ENCODE measurements at places on chromosomes 5 and 9. TPM values are rescaled to one million over a fixed set of nuclear protein-coding genes. Genes with fewer than 3 reads are reported as not detected.

DNA sequence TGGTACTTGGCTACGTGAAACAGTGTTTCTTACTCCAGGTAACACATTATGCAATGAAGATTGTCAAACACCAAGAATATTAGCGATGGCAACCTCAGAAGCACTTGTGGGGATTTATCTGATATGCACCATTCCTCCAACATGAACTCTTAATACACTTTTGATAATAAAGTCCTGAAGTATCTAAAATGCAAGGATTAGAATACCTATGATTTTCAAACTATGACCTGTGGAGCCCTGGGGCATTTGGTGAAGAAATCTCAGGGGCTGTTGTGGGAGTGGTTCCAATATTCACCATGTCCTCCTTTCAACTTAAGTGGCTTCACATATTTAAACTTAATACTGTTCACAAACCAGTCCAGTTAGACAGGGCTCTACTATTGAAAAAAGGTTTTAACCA, 214.6 kb upstream of the POU5F2 start:
- DNase-seq: no peak

- DNase-seq: peak; percentile 33
Measured at GRCh38 chr5:90709323-90710155, 150.9 kb downstream of the ADGRV1 start.

Gene PCDHGB3
- total RNA-seq: 10.7 TPM

DNA sequence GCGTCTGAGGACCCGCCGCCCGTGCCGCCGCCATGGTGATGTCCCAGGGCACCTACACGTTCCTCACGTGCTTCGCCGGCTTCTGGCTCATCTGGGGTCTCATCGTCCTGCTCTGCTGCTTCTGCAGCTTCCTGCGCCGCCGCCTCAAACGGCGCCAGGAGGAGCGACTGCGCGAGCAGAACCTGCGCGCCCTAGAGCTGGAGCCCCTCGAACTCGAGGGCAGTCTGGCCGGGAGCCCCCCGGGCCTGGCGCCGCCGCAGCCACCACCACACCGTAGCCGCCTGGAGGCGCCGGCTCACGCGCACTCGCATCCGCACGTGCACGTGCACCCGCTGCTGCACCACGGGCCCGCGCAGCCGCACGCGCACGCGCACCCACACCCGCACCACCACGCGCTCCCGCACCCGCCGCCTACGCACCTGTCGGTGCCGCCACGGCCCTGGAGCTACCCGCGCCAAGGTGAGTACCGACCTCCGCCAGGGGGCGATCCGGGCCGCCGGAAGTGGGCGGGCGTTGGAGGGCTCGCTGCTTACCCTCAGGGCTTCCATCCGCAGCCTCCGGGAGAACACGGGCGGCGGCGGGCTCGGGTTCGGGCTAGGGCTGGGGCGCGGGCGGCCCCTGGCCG, 8.5 kb downstream of the PRR7 start:
- DNase-seq: no peak

Gene ADRA1B
- total RNA-seq: 3.6 TPM

Gene ABITRAM
- total RNA-seq: 8.7 TPM

DNA sequence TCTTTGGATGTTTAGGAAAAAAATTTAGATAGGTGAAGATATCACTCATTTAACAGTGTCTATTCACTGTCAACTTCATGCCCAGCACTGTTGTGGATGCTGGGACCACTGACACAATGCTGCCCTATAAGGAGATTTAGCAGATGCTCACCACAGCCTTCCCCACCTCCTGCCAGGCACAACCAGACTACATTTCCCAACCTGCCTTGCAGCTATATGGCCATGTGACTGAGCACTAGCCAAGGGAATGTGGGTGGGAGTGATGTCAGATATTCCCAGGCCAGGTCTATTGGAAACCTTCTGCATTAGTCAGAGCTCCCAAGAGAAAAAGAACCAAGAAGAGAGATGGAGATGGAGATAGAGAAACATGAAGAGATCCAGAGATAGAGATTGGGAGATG, 302.6 kb upstream of the TAS2R1 start:
- no peak for DNase-seq

Gene PITX1
- total RNA-seq: 2.7 TPM

Gene C1QTNF2
- 5.0 TPM for total RNA-seq

GRCh38 chr5:14917719-14918118, 46.1 kb upstream of the ANKH start:
- DNase-seq: no peak

Gene IFNA2
- total RNA-seq: not detected

GRCh38 chr5:31036411-31036810, 157.1 kb upstream of the CDH6 start:
- no peak for DNase-seq

DNA sequence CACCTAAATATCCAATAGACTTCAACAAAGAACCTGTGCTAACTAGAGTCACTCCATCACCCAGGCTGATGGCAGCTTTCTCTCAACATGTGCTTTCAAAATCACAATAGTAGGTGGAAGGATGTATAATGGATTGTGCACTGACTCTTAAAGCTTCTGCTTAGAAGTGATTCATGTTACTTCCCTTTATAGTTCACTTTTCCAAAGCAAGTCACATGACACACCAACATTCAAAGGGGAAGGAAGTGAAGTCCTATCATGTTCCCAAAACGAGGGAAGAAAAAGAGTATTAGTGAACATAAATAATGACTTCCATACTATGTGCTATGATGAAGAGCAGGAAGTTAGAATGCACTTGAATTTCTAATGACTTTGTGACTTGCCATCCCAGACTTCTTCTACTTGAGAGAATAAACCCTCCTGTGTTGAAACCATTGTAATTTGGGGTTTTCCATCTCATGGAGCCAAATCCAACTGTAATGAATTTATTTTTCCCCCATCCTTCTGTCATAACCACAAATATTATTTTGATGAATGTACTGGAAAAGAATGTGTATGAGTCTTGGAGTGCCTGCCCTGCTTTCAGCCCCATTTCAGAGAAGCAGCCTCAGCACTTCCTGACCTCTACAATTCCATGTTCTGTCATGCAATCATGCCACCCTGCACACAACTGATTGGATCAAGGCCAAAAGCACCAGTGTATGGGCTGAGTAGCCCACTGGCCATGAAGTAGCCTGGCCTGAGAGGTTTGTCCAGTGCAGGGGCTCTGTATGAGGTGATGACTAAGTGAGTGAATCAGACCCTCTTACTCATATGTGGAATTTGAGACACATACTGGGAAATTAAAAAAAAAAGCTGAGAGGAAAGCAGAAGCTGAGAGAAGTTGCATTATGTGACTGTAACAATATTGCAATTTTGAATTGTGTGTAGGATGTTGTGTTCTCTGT, 525.9 kb upstream of the CLINT1 start:
- no peak for DNase-seq

GRCh38 chr9:125750627-125751011, 3.4 kb downstream of the PBX3 start:
- DNase-seq: no peak

DNA sequence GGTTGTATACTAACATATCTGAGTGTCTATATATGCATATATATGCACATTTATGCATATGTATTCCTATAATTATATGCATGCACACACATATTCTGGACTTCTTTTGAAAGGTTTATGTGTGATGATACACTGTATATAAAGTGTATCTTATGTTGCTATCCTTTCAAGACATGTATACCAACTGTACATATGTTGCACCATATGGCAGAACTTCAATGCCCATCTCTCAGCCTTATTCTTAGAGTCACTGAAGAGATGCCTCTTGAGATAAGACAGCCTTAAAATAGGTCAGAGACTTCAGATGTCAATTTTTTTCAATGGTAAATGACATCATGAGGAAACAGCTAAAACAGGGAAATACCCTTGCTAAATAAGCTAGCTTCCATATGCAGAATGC, 461.4 kb downstream of the SPATA31D1 start:
- no peak for DNase-seq

Gene TSSK1B
- 0.90 TPM for total RNA-seq

Gene MARCHF3
- total RNA-seq: 4.8 TPM

Gene SLIT3
- 19.3 TPM for total RNA-seq

DNA sequence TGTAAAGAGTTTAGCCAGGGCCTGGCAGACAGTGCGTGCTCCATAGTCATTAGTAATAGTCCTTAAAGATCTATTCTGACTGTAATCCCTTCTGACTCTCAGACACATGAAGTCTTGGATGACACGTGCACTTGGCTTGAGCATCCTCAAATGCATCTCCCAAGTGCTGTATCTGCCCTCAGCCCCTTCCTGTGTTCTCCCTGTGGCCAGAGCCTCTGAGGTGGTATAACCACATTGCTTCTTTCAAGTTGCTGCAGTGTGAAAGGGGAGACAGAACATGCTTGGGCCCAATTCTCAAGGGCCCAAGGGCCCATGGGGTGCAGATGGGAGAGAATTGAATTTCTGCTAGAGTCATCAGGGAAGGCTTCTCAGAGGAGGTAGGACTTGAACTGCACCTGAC, 30.1 kb upstream of the HAND1 start:
- DNase-seq: no peak

GRCh38 chr5:114361724-114362196, at the start of gene KCNN2:
KCNN2 (plus strand) TSS chr5:114362070; CDS start chr5:114362140, 70 bp downstream.
- DNase-seq: peak; percentile 9

- no peak for DNase-seq
Measured at GRCh38 chr9:89759572-89759971, 154.8 kb downstream of the GADD45G start.

Data from tibial nerve (tissue), 4 donors.